ENCODE measurements at places on chromosomes 13 and 19.
A peak's percentile ranks its signal among the peaks of the same experiment; 100 is the strongest.

DNA sequence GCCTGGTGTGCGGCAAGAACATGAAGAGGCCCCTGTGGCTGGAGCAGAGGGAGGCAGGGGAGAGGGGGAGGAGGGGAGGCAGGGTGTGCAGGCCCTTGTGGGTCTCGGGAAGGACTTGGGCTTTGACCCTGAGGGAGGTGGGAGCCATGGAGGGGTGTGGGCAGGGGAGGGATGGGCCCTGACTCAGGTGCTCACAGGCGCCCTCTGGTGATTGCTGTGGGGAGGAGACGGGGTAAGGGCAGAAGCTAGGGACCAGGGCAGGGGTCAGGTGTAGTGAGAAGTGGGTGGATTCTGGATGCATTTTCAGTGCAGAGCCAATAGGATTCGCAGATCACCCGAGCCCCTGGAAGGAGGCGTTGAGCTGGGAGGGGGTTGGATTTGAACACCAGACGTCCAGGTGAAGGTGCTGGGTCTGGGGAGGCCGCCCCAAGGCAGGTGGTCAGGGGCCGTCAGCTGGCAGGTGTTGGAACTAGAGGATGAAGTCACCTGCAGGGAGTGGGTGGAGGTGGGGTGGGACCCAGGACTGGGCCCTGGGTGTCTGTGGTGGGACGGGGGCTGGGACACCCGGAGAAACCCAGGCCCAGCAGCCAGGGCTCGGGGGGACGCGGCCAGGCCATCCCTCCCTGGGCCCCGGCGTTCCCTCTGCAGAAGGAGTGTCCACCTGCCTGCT, 185.4 kb downstream of the KDM4B start:
- DNase-seq, result peak; percentile 19

GRCh38 chr13:45705918-45706317, 3.8 kb downstream of the CBY2 start:
- DNase-seq, result no peak

GRCh38 chr13:112954488-112955270, 14.3 kb upstream of the MCF2L start:
- DNase-seq, result no peak

DNA sequence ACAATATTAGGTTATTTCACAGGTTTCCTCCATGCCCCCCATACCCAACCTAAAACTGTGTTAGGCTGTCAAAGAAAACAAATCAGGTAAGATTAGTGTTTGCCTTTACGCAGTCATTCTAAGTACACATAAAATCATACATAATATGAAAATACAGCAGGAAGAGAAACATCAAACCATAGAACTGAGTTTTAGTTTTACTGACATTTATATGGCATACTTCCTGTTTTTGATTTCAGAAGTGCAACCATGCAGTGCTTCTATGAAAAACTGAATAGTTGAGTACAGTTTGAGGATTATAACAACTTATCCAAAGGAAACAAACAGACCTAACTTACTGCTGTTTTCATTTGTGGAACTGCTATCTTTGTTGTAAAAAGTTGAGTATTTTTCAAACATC, 91.3 kb downstream of the KCNRG start:
- DNase-seq, result no peak
